ENCODE measurements at places on chromosomes 2 and 18. TPM values are rescaled to one million over a fixed set of nuclear protein-coding genes. Genes with fewer than 3 reads are reported as not detected.

CYP27A1 gene
- total RNA-seq, result 18.4 TPM

MYCN gene
- 5.9 TPM for total RNA-seq

CHRND gene
- 83.7 TPM for total RNA-seq

ZEB2 gene
- total RNA-seq, result 114 TPM

ASTL gene
- 0.09 TPM for total RNA-seq

FAM110C gene
- 0.71 TPM for total RNA-seq

MOCOS gene
- total RNA-seq, result 0.13 TPM

IER3IP1 gene
- total RNA-seq, result 20.0 TPM

PLGLB2 gene
- total RNA-seq, result 0.80 TPM

SULT1C2 gene
- 0.13 TPM for total RNA-seq

GALNT14 gene
- total RNA-seq, result 1.5 TPM

SIX3 gene
- not detected for total RNA-seq

FAM124B gene
- 8.8 TPM for total RNA-seq

COL4A4 gene
- 0.13 TPM for total RNA-seq

SGPP2 gene
- total RNA-seq, result not detected

LRPPRC gene
- total RNA-seq, result 53.9 TPM

TNFAIP6 gene
- total RNA-seq, result 15.4 TPM

CCDC178 gene
- total RNA-seq, result 0.58 TPM

LHCGR gene
- total RNA-seq, result 0.44 TPM

PID1 gene
- 27.4 TPM for total RNA-seq
